Right atrium auricular region (tissue), 2 donors: ENCODE measurements at places on chromosomes 2 and 18. TPM values are rescaled to one million over a fixed set of nuclear protein-coding genes. Genes with fewer than 3 reads are reported as not detected.

DNA sequence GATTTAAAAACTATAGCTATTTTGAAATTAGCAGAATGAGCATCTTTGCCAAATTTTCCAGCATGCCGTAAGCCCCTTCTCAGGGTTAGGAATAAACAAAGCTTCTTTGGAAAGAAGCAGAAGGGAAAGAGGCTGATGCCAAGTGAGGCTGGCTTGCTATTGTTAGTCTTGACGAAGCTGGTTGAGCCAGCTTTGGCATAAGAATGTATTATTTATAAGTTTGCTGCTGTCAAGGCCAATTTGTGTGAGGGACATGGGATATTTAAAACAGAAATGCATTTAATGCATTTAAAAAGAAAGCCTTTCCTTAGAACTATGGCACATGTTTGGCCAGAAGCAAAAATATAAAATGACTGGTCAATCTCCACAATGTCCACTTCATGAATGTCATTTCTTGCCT, 52.5 kb upstream of the TTN start:
- DNase-seq, result no peak
- H3K27me3 ChIP-seq, result no peaks in the 10 kb centered on the region
- H3K4me1 ChIP-seq, result no peaks in the 10 kb centered on the region
- peak overlapping the region; percentile 94 for H3K27ac ChIP-seq

DNA sequence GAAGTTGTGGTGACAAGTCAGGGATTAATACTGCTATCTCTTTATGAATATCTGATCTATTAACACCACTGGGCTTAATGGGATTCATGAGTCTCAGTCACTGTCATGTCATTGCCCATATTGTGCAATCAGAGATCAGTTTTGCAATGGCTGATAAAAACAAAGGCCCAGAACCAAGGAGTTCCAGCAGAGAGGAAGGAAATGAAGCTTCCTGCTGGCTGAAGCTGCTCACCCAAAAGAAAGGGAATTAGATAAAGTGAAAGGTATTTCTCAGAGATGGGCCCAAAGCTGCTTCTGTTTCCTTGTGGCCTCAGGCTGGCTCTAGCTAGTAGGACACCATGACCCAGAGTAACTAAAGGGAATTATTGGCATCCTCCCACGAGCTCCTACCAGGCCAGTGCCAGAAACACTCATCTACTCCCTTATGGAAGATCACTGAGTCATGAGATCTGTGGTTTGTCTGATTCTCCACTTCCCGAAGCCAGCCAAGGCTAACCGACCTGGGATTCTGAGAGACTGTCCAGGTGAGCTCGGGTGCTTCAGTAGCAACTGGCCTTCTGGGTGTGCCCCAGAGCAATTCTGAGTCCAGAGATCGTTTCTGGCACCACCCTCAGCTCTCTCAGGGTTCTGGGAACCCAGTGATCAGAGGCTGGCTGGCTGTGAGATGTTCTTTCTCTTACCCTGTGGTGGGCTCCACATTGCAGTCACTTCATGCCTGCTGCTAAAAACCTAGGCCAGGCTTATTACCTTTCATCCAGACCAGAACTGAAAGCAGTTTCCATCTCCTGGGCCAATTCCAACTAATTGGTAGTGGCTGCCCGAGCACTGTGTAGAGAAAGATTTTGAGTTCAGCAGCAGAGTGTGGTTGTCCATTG, 129.5 kb upstream of the PELI1 start:
- H3K27me3 ChIP-seq, result no peaks in the 10 kb centered on the region
- DNase-seq, result peak; percentile 76
- H3K27ac ChIP-seq, result peak overlapping the region; percentile 75
- H3K36me3 ChIP-seq, result no peaks in the 10 kb centered on the region
- H3K4me1 ChIP-seq, result no peaks in the 10 kb centered on the region

DNA sequence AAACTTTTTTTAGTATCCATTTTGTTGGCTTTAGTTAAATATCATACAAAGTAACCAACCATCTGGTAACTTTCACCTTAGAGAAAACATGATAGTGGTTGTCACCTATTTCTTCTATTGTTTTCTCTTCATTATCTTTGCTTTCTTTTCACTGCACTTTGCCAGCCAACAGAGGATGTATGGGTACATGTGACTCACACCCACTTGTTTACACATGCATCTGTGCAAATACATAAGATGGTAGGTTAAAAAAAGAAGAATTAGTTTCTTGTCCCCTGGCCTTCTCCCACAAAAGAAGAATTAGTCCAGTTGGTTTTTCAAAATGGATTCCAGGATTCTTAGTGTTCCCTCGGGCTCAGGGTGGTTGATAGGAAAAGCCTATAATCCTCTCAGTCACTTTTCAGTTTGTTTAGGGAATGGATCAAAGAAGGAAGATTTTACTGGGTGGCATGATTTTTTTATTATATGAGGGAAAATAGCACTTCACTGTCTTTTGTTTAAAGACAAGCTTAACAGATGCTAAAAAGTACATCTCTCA, 46.6 kb downstream of the CDK15 start:
- H3K4me3 ChIP-seq, result no peak overlapping the region
- H3K27me3 ChIP-seq, result no peaks in the 10 kb centered on the region
- no peaks in the 10 kb centered on the region for H3K36me3 ChIP-seq
- no peaks in the 10 kb centered on the region for H3K4me1 ChIP-seq

The REG3G gene
- total RNA-seq, result not detected

DNA sequence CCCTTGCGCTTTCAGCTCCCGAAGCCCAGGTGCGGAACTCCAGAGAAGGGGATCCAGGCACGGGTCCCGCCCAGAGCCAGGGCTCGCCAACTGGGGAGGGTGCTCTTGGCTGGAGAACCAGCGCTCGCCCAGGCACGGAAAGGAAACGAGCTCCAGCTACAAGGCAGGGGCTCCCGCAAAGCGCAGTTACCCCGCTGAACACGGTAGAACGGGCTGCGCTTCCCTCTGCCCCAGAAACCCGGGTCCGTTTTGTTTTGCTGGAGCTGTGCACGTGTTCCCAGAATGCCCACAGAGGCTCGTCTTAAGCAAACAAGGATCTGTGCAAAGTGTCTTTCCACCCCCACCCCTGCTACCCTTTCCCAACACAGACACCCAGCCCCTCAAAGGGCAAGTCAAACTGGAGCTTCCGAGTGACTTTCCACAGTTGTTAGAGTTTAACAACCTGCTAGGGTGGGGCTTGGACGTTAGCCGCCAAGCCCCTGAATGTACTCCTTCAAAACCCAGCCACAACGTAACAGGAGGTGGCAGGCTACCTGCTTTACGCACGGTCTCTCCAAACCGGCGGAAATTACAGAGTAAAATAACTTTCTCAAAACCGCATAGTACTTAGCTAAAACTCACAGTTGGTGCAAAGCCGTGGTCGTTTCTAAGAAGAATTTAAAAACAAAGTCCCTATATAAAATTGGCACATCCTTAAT, 775 bp downstream of the RNF125 start:
- no peaks in the 10 kb centered on the region for H3K36me3 ChIP-seq
- peak overlapping the region; percentile 73 for H3K27ac ChIP-seq
- peak overlapping the region; percentile 38 for H3K4me3 ChIP-seq
- H3K27me3 ChIP-seq, result no peaks in the 10 kb centered on the region

DNA sequence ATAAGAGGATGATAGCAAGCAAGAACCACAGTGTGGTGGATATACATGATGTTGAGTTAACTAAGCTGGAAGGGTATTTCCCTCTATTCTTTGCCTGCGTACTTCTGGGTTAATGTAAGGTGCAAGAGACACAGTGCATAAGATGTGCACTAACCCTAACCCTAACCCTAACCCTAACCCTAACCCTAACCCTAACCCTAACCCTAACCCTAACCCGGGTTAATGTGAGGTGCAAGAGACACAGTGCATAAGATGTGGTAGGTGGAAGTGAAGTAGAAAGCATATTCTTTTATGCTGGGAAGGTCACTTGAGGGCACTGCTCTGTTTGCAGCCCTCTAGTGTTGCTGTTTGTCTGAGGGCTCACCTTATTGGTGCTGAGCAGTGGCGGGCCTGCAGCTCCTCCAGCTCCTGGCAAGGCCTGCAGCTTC, 181.5 kb upstream of the ITGA4 start:
- no peak overlapping the region for H3K4me3 ChIP-seq
- no peaks in the 10 kb centered on the region for H3K27me3 ChIP-seq
- H3K36me3 ChIP-seq, result no peaks in the 10 kb centered on the region
- no peak overlapping the region for H3K27ac ChIP-seq
- no peak for DNase-seq
- no peaks in the 10 kb centered on the region for H3K4me1 ChIP-seq

DNA sequence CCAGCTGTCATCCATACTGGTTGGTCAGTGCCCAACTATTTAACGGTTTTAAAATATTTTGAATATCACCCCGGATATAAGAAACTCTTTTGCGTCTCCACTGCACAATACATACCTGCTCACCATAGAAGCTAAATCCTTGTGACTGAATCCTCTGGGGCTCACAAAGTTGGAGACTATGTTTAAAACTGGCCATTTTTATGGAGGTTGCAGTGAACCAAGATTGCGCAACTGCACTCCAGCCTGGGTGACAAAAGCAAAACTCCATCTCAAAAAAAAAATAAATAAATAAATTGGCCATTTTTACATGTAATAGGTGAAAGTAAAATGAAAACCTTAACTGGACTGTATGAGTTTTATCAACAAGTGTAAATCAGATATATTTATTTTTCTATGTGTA, 55.6 kb upstream of the TMEM17 start:
- H3K4me1 ChIP-seq, result no peaks in the 10 kb centered on the region
- no peak overlapping the region for H3K4me3 ChIP-seq
- H3K27ac ChIP-seq, result no peak overlapping the region
- no peaks in the 10 kb centered on the region for H3K36me3 ChIP-seq
- no peak for DNase-seq

- H3K4me3 ChIP-seq, result no peak overlapping the region
- DNase-seq, result no peak
- H3K36me3 ChIP-seq, result no peaks in the 10 kb centered on the region
Observed at GRCh38 chr2:170121689-170122088, 56.3 kb upstream of the MYO3B start.

DNA sequence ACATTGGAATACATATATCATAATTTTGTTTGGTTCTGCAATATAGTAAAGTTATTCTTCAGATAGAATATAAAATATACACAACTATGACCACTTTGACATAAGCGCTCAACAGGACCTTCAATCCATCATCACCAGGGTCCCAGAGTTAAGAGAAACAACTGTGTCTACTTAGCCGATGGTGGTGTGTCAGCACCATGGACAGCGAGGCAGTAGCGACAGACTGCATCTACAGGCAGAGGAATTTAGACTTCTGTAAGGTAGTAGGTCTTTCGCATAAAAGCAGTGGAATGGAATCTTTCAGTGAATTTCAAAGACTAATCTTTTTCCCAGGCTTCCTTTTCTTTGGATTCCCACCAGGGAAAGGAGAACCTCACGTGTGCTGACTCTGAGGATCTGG, 20.5 kb upstream of the LRPPRC start:
- H3K4me1 ChIP-seq, result no peaks in the 10 kb centered on the region
- no peaks in the 10 kb centered on the region for H3K36me3 ChIP-seq
- no peak overlapping the region for H3K27ac ChIP-seq
- H3K4me3 ChIP-seq, result no peak overlapping the region
- DNase-seq, result no peak
- H3K27me3 ChIP-seq, result no peaks in the 10 kb centered on the region

The TUBA4B gene
- total RNA-seq, result not detected

The TEKT4 gene
- total RNA-seq, result not detected

The CTAGE1 gene
- not detected for total RNA-seq

- peak overlapping the region; percentile 15 for H3K4me3 ChIP-seq
- H3K27me3 ChIP-seq, result no peaks in the 10 kb centered on the region
- H3K4me1 ChIP-seq, result no peaks in the 10 kb centered on the region
Observed at GRCh38 chr18:21896732-21897336, 156.2 kb downstream of the MIB1 start.

The IL1F10 gene
- total RNA-seq, result not detected
